ENCODE measurements at places on chromosomes 1 and 21. TPM values are rescaled to one million over a fixed set of nuclear protein-coding genes. Genes with fewer than 3 reads are reported as not detected.
A peak's percentile ranks its signal among the peaks of the same experiment; 100 is the strongest.

GRCh38 chr1:60678391-60678790 is 404.0 kb upstream of the NFIA start:
- DNase-seq, result no peak

GRCh38 chr1:174060090-174060489 is 37.9 kb upstream of the RC3H1 start:
- DNase-seq, result no peak

DNA sequence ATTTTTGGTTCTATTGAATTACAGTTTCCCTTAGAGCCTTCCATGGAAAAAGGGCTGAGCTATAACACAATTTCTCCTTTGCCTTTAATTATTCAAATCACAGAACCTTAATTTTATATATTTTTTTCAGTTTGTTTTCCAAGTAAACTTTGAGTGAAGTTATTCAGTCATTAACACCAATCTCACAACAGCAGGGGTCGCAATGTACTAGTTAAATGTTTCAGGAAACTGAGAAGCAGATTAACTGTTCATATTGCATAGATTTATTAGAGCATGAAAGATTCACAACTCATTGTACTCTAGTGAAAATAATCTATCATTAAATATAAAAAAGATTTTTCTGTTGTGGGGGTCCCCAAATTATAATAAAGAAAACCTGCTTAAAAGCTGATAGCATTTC is 64.1 kb downstream of the KIFAP3 start:
- DNase-seq, result no peak

- DNase-seq, result peak; percentile 82
Measured at GRCh38 chr1:27031235-27032118, 18.8 kb upstream of the TENT5B start.

GRCh38 chr1:229887043-229887822 is 179.8 kb upstream of the GALNT2 start:
- DNase-seq, result no peak

- no peak for DNase-seq
Measured at GRCh38 chr1:48644905-48645605, 131.6 kb downstream of the BEND5 start.

GRCh38 chr1:46219551-46220520 is 16.7 kb downstream of the LURAP1 start:
- DNase-seq, result no peak

GRCh38 chr1:31639543-31639942 is 5.1 kb downstream of the PEF1 start:
- no peak for DNase-seq

GRCh38 chr1:30263888-30264671 is 459.3 kb downstream of the MATN1 start:
- DNase-seq, result no peak

DNA sequence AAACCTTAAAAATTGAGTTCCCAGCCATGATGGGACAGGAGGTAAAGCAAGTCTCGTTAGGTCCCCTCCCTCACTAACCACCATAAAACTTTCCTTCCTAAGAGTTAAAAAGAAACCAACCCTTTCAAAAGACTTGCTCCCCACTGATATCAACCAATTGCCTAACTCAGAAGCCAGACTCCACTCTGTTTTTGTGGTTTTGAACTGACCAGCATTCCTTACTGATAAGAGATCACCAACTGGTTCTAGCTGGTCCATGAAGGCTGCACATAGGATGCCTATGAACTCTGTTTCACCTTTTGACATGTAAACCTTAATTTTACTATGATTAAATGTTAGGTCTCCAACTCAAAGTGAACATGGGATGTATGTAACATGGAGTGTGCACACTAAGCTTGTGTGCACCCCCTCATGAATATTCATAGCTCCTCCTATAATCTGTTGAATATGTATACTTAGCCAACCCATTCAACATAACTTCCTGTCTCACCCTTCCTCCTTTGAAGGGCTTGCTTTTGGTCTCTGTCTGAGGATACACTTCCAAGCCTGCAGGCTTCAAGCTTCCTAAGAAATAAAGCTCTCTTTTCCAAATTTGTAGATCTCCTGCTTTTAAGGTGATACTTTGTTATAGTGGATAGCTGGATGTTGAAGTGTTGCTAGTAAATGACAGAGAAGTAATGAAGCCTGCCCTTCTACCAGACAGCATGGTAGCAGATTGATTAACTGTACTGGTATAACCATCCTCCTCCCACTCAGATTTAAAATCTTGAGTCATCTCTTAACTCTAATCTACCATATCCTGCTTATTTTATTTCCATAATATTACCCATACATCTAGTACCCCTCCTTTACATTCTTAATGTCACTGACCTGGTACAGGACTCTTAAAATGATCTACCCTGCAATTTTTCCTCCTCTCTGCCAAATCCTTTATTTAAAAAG is 95.6 kb downstream of the ZNF644 start:
- no peak for DNase-seq

- no peak for DNase-seq
Measured at GRCh38 chr21:33734818-33735217, 92.5 kb downstream of the ITSN1 start.

- DNase-seq, result no peak
Measured at GRCh38 chr1:7447093-7447492, 324.0 kb upstream of the VAMP3 start.

- DNase-seq, result peak; percentile 45
Measured at GRCh38 chr1:156750191-156750672, 1.2 kb downstream of the HDGF start.

GRCh38 chr1:3432306-3432705 is 22.2 kb upstream of the ARHGEF16 start:
- DNase-seq, result peak; percentile 32

- no peak for DNase-seq
Measured at GRCh38 chr1:213083112-213083445, 32.0 kb downstream of the RPS6KC1 start.

Gene PKP1
- 1.2 TPM for total RNA-seq

Gene CDA
- 2.0 TPM for total RNA-seq

Gene TDRD5
- not detected for total RNA-seq

Data from psoas muscle (tissue), 8 donors.